ENCODE measurements at places on chromosomes 1 and 21.
A peak's percentile ranks its signal among the peaks of the same experiment; 100 is the strongest.

DNA sequence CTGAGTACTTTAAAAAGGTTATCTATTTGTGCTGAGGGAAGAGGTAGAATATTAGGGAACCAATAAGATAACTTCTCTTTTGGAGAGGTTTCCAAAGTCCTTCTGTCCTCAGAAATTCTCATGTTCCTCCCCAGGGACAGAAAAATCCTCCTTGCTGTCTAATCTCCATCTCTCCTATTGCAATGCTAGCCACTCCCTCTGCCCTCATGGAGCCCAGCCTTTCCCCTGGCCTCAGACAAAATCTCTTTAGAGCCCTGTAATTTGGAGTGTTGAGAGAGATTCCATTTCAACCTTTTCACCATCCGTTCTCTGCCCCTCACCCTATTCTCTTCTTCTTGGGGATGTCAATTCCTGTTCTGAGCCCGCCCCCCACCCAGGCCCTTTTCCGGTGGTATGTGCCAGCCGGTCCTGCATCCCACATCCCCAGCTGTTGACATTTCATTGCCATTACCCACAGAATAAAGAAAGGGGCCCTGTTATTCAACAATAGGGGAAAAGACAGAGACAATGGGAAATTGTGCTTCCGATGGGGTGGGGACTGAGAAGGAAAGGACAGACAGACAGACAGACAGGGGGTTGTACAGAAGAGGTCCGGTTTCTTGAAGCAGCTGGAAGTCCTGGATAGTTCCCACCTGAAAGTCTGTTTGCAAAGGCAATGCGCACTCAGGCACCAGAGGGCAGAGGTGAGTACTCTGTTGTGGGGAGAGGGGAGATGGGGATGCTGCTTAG, at the start of gene HAPLN2:
HAPLN2 (plus strand) TSS at position 563 of the 729 bp plus-strand sequence. CDS start 4,076 bp downstream, outside the sequence.
- DNase-seq = peak; percentile 28

DNA sequence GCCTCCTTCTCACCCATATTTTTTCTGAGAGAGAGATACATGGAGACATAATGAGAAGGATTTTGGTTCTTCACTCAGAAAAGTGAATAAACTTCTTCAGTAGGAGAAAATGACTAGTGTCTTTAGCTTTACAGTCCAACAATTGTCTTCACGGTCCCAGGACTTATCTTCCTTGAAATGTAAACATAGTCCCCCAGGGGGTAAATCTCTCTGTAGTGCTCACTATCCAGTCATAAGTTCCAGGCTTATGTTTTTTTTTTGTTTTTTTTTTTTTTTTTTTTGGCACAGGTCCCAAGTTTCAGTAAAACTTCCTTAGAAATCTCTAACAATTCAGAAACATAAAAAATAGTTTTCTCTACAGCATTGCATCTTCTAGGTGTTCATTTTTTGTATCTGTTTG, 890.2 kb upstream of the B3GALT2 start:
- no peak for DNase-seq

GRCh38 chr1:41733021-41733420, 185.7 kb downstream of the HIVEP3 start:
- no peak for DNase-seq

- no peak for DNase-seq
Observed at GRCh38 chr1:202752774-202753173, 42.5 kb upstream of the SYT2 start.

DNA sequence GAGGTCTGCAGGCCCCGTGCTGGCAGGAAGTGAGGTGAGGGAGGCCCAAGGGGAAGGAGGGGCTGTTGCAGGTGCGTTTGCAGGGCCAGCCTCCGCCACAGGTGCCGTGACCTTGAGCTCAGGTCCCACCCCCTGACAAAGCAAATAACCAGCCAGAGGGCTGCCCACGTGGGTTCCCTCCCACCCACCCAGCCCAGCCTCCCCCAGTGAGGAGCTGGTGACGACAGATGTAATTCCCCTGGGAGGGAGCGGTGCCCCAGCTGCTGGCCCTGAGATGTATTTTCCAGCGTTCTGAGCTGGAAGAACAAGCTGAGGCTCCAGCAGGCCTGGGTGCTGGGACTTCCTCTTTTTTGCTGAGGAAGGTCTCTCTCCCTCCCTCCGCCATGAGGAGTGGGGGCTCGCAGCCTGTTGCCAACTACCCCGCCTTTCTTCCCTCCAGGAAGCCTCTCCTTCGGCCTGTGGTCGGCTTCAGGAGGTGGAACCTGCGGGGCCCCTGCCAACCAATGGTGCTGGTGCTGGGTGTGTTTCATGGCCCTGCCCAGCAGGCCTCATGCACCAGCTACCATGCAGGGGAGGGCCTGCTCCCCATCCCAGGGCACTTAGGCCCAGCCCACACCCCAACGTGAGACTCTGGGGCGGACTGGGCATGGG, 153.2 kb downstream of the PRDM16 start:
- no peak for DNase-seq

GRCh38 chr1:58932859-58933598, 149.2 kb upstream of the JUN start:
- no peak for DNase-seq

DNA sequence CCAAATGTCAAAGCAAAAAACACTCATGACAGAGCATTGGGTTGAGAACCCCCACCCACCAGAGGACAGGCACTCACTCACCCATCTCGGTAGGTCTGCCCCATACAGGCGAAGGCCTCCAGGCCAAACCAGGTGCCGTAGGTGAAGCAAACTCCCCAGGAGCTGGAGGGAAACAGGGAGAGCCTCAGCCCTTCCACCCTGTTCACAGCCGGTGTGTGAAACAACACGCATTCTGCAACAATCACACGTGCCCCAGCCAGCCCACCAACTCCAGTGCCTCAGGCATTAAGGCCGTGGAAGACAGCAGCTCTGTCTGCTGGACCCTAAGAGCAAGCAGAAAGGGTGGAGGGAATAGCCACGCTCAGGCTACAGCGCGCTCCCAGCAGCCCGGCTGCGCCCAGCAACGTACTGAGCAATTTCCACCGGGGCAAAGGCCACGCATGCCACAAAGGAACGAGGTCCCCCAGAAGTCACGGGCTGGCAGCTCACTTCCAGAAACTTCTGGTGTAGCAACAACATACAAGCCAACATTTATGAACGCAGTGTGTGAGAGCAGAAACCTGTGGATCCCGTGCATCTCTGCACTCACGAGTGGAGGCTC, 11.4 kb upstream of the SPATC1L start:
- no peak for DNase-seq

DNA sequence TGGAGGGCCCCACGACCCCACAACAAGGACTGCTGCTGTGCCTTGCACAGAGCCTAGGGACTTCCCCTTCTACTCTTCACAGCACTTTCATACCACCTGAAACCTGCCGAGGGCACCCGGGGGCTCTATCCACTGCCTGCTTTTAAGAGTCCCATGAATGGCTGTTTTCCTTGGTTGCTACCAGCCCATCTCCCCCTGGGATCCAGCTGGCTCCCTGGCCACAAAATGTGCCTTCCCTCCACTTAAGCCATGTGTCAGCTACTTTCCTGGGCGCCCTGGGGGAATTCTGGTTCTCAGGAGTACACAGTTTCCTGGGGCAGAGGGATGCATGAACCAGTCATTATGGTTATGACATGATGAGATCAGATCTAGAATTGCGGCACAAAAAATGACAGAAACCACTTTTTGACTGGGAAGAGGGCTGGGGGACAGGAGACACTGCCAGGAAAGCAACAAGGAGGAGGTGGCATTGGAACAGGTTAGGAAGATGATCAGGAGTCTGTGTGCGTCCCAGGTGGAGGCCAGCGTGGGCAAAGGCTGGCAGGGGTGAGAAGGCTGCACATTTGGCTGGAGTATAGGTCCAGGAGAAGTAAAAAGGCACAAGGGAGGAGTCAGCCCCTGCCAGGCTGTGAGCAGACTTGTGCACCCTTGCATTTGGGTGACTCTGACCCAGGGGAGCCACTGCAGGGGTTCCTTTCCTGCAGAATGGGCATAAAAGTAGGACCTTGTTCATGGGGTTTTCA, 3.2 kb upstream of the TNFRSF8 start:
- DNase-seq = no peak

GRCh38 chr1:185351734-185352466, 34.9 kb upstream of the IVNS1ABP start:
- DNase-seq = peak; percentile 6

DNA sequence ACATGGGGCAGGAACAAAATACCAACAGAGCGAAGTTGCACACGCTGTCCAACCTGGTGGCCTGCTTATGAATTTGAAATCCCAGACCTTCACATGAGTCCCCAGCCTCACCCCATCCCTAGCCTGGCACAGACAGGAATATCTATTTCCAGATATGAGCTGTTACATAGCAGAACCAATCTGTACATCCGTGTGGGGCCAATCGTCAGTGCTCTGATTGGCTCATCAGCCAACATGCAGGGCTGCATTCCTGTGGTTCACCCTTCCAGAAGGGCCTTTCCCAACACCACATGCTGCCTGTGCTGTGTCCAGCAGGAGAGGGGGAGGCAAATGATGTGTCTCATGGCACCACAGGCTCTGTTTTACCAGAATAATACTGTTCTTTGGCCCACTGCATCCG, 31.3 kb downstream of the CCN1 start:
- no peak for DNase-seq

Data from NCI-H2227 treated with DMSO at 0.1 percent for 48 hours (cell line).